ENCODE measurements at places on chromosomes 6 and 20.

DNA sequence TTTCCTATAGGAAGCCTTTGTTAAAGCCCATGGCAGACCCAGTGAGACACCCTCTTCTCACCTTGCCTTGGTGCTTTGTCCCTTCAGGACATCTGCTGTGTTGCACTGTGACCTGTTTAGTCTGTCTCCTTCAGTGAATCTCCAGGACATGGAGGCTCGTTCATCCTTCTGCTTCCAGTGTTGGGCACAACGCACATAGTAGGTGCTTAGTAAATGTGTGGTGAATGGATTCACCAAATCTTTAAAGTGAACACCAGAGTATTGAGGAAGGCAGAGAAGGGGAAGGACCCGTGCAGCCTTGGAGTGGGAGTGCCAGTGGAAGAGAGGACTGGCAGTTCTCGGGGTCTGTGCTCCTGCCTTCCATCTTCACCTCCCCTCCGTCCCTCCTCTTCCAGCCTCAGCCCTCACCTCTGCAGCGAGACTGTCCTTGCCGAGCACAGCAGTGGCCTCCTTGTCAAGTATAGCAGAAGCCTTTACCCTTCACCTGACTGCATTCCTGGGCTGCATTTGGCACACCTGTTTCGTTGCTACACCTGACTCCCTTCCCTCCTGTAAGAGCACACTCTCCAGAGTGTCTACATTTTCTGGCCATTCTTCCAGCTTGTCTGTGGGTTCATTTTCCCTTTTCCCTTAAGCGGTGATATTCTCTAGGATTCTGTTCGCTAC is 49.2 kb downstream of the ARID1B start:
- DNase-seq, result no peak

GRCh38 chr6:39527792-39528564 is 197.2 kb downstream of the KIF6 start:
- DNase-seq, result no peak

DNA sequence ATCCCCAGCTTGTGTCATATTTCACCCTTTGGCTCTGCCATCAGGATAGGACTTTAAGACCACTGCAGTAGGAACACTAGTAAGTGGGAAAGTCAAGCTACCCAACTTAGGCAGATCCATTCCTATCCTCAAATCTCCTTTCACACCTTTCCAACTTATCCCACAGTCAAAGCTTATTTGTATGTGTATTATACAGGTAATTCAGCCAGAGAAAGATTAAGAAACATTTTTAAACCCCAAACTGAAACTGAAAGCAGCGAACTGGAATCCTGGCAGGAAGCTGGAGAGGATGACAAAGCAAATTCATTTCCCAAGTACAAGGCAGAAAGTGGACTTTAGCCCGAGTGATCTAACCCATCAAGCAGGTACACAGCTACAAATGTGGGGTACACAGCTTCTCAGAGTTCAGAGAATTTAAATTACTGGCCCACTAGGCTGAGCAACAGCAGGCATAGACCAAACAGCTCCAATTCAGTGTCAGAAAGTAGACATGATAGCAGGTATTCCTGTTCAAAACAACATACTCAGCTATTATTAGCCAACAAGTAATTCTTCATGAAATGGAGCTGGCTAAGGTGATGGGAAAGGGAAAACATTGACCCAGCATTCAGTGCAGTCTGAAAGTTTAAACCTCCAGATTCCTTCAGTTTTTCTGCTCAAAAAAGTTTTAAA is 39.1 kb downstream of the ILRUN start:
- peak; percentile 29 for DNase-seq

DNA sequence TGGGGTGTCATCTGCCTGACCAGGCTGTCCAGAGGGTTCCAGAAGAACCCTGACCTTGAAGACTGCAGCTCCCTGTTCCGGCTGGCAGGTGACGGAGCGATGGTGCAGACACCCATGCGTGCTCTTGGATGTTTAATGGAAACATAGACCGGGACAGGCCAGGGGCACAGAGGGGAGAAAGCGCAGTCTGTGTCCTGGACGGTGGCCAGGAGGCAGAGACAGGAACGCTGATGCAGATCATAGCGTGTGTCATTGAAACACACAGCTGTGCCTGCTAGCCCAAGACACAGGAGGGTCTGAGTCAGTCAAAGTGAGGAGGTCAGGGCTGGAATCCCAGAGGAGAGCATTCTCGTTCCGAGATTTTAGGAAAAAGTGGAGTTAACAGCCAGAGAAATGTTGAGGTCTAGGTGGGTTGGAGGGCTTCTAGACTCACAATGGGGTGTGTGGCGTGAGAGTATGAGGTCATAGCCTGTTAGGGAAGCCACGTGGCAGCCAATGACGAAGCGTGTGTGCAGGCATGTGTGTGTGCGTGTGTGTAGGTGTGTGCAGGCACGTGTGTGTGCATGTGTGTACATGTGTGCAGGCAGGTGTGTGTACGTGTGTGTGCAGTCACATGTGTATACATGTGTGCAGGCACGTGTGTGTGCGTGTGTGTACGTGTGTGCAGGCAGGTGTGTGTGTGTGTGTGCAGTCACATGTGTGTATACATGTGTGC is 167.0 kb downstream of the ERMARD start:
- DNase-seq, result no peak

DNA sequence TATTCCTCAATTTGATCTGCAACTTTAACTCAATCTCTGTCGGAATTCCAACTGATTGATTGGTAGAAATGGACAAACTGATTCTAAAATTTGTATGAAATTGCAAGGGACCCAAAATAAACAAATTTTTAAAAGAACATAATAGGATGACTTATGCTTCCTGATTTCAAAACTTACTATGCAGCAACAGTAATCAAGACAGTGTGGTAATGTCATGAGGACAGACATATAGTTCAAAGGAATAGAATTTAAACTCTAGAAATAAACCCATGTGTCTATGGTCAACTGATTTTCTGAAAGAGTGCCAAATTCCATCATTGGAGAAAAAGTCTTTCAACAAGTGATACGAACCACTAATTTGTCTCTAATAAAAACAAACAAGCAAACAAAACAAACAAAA is 1320.1 kb upstream of the GJE1 start:
- DNase-seq, result no peak

DNA sequence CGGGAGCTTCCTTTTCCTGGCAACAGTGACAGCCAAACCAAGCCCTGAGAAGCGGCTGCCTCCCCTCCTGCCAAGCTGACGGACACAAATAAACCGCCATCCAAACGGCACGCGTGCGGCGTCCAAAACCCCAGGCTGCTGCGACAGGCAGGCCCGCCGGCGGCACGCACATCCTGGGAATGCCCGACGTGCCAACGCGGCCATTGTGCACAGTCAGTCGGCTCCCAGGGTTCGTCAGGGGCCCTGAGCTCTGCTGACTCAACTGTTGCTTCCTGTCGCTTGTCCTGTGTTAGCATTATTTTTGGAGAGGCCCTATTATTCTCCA is 6.8 kb downstream of the JAG1 start:
- no peak for DNase-seq

DNA sequence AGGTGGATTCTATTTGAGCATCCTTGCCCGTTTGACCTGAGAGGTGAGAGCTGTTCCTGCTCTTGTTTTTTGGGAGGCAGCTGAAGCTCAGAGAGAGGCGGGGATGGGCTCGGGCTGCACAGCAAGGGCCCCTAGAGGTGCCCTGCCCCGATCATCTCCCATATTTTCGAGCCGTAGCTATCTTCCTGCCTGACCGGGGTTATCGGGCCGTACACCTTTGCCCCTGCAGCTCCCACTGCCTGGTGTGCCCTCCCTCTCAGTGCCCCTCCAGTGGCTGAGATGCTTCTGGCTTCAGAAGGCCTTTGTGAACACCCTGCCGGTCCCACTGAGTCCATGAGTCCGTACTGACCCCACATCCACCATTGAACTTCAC is 6.7 kb downstream of the SRC start:
- DNase-seq, result no peak

DNA sequence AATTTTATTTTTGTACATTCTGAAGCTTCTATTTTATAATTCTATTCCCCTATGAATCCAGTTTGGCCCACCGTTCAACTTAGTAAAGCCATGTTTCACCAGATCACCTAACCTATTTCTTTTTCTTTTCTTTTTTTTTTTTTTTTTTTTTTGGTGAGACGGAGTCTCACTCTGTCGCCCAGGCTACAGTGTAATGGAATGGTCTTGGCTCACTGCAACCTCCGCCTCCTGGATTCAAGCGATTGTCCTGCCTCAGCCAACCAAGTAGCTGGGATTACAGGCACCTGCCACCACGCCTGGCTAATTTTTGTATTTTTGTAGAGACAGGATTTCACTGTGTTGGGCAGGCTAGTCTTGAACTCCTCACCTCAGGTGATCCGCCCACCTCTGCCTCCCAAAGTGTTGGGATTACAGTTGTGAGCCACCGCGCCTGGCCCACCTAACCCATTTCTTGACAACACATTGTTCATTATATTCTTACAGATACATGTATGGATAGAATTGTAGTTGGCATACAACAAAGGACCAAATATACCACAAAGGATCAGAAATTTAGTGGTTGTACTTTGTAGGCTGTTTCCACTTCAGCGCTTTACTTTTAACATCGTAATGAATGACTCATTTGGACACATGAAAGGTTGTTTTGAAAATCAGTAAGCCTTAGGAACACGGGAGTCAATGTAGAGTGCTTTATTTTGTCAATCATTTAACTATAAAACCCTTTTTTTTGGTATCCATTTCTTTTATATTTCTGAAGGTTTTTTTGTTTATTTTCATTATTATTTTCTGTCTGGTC is 63.2 kb downstream of the GJA1 start:
- DNase-seq, result no peak

GRCh38 chr6:9159051-9159450 is 723.7 kb upstream of the SLC35B3 start:
- DNase-seq, result no peak

- no peak for DNase-seq
Observed at GRCh38 chr20:62860924-62861691, 514 bp downstream of the TCFL5 start.

DNA sequence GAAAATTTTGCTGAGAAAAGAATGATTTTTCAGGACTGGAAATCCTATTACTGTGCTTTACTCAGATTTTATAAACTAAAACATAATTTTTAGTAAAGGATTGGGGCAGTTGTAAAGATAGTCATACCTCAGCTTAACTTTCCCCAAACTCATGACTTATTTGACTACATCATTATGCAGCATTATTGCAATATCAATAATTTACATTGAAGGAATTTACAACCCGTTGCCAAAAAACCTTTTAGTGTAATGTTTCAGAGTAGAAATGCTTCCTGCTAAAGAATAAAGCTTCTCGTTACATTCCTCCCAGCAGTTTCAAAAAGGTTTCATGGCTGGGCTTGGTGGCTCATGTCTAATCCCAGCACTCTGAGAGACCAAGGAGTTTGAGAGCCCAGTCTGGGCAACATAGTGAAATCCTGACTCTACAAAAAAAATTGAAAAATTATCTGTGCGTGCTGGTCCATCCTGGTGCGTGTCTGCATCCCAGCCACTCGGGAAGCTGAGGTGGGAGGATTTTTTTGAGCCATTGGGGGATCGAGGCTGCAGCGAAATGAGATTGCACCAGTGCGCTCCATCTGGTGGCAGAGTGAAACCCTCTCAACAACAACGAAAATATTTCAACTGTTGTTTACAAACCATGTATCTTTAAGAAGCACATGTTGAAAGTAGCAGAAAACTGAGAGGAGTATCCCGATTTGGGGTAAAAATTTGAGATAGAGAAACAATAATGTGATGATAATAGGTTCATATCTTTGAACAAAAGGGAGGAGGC is 4.4 kb downstream of the AMD1 start:
- DNase-seq, result peak; percentile 45

GRCh38 chr6:17883665-17884497 is 103.6 kb downstream of the KIF13A start:
- DNase-seq, result no peak

GRCh38 chr6:116511424-116512110 is at the start of gene CALHM5:
Gene CALHM5 (plus strand): TSS chr6:116511639. CDS start chr6:116511697, 58 bp downstream.
- DNase-seq, result no peak

GRCh38 chr6:38191418-38191817 is 371.9 kb downstream of the ZFAND3 start:
- DNase-seq, result no peak

DNA sequence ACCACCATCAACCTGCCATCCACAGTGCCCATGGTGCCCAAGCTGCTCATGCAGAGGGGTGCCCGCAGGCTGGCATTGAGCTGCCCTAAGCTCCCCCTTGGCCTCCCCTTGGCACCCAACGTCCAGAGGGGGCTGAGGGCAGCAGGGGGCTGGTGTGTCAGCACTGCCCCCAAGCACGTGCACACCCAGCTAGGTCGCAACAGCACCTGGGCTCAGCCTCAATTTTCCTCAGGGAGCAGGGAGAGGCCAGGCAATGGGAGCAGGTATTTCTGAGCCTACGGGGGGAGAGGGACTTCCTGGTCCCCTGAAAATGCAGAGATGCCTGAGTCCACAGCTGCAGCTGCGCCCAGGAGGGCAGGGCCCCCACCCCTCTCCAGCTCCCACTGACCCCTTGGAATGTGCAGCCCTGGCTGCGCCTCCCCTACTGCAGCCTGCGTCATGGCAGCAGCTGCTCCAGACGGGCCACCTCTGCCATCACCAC is 204.2 kb downstream of the ANKRD60 start:
- no peak for DNase-seq

- DNase-seq, result no peak
Observed at GRCh38 chr6:129940454-129941195, 77.8 kb upstream of the L3MBTL3 start.

GRCh38 chr6:153944201-153944600 is 94.8 kb upstream of the OPRM1 start:
- DNase-seq, result no peak

- DNase-seq, result peak; percentile 4
Observed at GRCh38 chr6:142318714-142319113, 16.9 kb downstream of the ADGRG6 start.

- DNase-seq, result no peak
Observed at GRCh38 chr6:4879741-4880275, 103.6 kb downstream of the CDYL start.

GRCh38 chr6:28209753-28210535 is 15.1 kb upstream of the ZSCAN9 start:
- DNase-seq, result no peak

DNA sequence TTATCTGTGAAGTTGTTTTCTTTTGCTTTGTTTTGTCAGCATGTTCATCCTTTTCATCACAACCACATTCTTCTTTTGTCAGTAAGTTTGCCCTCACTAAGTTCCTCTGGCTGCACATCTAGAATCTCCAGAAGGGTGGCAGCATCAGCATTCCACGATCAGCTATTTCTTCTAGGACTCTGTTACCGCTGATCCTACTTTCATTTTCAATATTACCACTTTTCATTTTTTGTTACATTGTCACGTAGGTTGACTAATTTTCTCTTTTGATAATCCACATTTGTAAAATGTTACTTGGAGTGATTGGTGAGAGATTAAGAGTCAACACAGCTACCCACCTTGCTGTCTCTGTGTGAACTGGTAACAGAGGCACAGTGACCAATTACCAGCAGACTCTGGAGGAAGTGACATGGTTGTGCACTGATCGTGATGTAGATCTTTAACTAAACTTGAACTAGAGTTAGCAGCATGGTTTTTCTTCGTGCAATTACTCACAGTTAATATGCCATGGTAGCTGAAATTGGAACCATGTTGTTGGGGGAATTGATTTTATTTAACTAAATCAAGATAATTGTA is 307.9 kb upstream of the SLC35B3 start:
- peak; percentile 68 for DNase-seq

- DNase-seq, result no peak
Observed at GRCh38 chr6:137165375-137166246, 7.8 kb downstream of the IL22RA2 start.

GRCh38 chr6:144468709-144469108 is 183.6 kb downstream of the UTRN start:
- DNase-seq, result no peak

- DNase-seq, result no peak
Observed at GRCh38 chr20:48158014-48158413, 372.7 kb upstream of the SULF2 start.
